Temporal lobe (tissue), 4 donors: ENCODE measurements at places on chromosomes 11 and 22. TPM values are rescaled to one million over a fixed set of nuclear protein-coding genes. Genes with fewer than 3 reads are reported as not detected.

The C11orf91 gene
- total RNA-seq: not detected

The BATF2 gene
- total RNA-seq: not detected

The NARS2 gene
- total RNA-seq: 23.4 TPM

The POU2F3 gene
- total RNA-seq: not detected

The SLC37A2 gene
- 1.2 TPM for total RNA-seq

The ILK gene
- total RNA-seq: 42.5 TPM

The PAX6 gene
- 17.0 TPM for total RNA-seq

The SLN gene
- total RNA-seq: 27.0 TPM

The PIH1D2 gene
- 1.5 TPM for total RNA-seq

The LMNTD2 gene
- under 0.01 TPM for total RNA-seq

The IRF7 gene
- 2.7 TPM for total RNA-seq

The CCDC73 gene
- under 0.01 TPM for total RNA-seq

The PHRF1 gene
- 20.9 TPM for total RNA-seq

The GPR83 gene
- 0.98 TPM for total RNA-seq

The CPT1B gene
- total RNA-seq: 3.4 TPM

The BDNF gene
- total RNA-seq: 5.2 TPM

The NECTIN1 gene
- total RNA-seq: 12.8 TPM

The SCGB1A1 gene
- not detected for total RNA-seq

The POTEH gene
- total RNA-seq: not detected

The CCDC116 gene
- not detected for total RNA-seq

The MUC5AC gene
- total RNA-seq: 0.25 TPM

The RHOD gene
- 0.49 TPM for total RNA-seq

The PRR33 gene
- total RNA-seq: not detected

The HORMAD2 gene
- total RNA-seq: 0.25 TPM

The ESAM gene
- 6.1 TPM for total RNA-seq

The OR52I1 gene
- total RNA-seq: not detected

The SCO2 gene
- total RNA-seq: 0.98 TPM

The MFNG gene
- 1.5 TPM for total RNA-seq

The APOC3 gene
- total RNA-seq: not detected

The ZNF280A gene
- total RNA-seq: not detected

The KRTAP5-7 gene
- total RNA-seq: not detected

The TBC1D22A gene
- total RNA-seq: 4.7 TPM

The DDI1 gene
- total RNA-seq: not detected

The CREB3L1 gene
- total RNA-seq: 1.7 TPM

The TYR gene
- not detected for total RNA-seq

The CRYAB gene
- 7.4 TPM for total RNA-seq

The HDHD5 gene
- 24.1 TPM for total RNA-seq

The PGA5 gene
- total RNA-seq: not detected
